ENCODE measurements at places on chromosomes 3 and 15.

DNA sequence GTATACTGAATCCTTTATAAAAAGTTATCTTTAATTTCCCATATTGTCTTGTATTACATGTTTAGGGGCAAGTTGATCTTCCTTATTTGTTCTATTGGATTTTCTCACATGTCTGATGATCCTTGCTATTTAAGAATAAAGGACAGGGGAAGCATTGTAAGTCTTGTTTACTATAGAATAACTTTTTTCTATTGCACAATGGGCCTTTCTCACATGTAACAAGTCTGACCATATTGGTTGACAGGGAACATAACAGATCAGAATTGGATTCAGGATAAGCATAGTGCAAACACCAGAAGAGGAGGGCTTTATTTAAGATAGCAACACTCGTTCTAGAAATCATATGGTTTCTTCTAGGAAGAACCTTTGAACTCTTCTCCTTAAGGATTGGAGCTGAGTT, 257.9 kb upstream of the RBMS3 start:
- no peak overlapping the region for H3K4me3 ChIP-seq
- H3K36me3 ChIP-seq: no peaks in the 10 kb centered on the region
- H3K27me3 ChIP-seq: no peaks in the 10 kb centered on the region
- no peaks in the 10 kb centered on the region for H3K4me1 ChIP-seq

GRCh38 chr3:114967168-114967567, 179.9 kb downstream of the ZBTB20 start:
- no peak overlapping the region for H3K27ac ChIP-seq
- no peaks in the 10 kb centered on the region for H3K4me1 ChIP-seq
- H3K36me3 ChIP-seq: peaks cover 6% of the 10 kb centered on the region
- H3K4me3 ChIP-seq: no peak overlapping the region
- H3K27me3 ChIP-seq: no peaks in the 10 kb centered on the region

GRCh38 chr3:31817411-31817966, 163.6 kb downstream of the OSBPL10 start:
- H3K4me3 ChIP-seq: no peak overlapping the region
- H3K4me1 ChIP-seq: no peaks in the 10 kb centered on the region
- H3K36me3 ChIP-seq: no peaks in the 10 kb centered on the region
- H3K27ac ChIP-seq: no peak overlapping the region
- no peaks in the 10 kb centered on the region for H3K27me3 ChIP-seq

DNA sequence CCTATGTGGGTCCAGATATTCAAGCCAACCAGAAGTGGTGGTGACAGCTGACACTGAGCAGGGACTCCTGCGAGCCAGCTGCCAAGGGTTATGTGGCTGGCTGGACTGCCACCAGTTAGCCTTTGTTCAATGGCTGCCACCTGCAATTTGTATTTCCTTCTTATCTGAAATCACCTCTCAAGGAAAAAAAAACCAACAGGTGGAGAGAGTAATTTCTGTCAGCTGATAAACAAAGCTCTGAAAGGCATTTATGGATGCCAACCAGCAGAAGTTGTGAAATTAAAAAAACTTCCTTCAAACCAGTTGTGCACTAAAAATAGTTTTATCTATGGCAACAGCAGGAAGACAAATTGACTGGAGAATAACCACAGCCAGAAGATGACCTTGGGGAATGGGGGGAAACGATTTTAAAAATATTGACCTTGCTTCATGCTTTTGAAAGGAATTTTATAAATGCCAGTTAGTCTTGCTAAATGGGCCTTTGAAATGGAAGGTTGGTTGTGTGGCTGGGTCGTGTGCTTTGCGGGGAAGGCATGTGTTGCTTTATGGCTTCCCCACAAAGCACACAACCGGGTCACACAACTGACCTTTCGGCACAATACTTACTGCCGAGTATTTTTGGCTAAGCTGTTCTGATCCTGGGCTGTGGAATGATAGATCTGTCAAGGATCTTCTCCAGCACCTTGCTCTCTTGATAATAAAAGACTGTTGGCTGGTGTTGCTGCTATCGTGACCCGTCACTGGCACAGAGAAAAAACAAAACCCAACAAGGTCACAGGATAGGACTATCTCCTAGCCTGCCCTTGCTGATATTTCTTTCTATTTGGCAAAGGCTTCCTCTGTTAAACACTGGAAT, 3.5 kb downstream of the MYZAP start:
- no peaks in the 10 kb centered on the region for H3K27me3 ChIP-seq
- no peak overlapping the region for H3K4me3 ChIP-seq
- H3K4me1 ChIP-seq: peaks cover 21% of the 10 kb centered on the region
- no peaks in the 10 kb centered on the region for H3K36me3 ChIP-seq
- H3K27ac ChIP-seq: peak overlapping the region; percentile 66

DNA sequence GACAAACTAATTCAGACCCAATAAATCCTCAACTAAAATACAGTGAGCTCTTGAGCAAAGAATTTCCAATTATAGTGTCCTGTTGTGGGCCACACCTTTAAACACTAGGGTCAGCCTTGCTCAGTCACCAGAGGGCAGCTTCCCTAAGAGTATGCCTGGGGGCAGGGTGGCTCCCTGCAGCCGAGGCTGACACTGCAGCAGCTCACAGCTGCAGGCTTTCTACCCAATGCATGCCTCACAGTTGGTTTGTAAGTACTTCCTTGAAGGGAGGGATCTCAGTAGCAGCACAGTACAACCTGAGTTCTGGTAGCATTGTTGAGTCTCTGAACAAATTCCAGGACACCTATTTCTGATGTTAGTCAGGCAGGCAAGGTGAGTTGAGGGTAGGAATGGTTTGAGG, 335.6 kb downstream of the TUSC7 start:
- no peaks in the 10 kb centered on the region for H3K27me3 ChIP-seq
- H3K36me3 ChIP-seq: no peaks in the 10 kb centered on the region
- no peak overlapping the region for H3K27ac ChIP-seq

DNA sequence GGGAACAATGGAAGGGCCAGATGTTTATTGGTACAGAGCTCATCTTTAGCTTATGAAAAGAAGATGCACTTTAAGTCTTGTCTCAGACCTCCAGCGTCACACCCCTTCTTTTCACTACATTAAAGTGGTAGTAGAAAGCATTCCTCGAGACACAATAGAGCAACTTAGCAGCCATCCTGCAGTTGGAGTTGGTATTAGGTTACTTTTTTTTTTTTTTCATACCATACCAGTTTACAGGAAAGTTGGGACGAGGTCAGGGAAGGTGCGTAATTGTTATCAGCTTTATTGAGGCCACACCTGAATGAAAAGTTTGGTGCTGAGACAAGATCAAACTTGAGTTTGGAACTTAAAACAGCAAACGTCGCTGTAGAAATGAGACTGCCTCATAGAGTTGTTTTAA, 203.8 kb downstream of the SOX2 start:
- no peak overlapping the region for H3K27ac ChIP-seq
- H3K27me3 ChIP-seq: no peaks in the 10 kb centered on the region
- no peaks in the 10 kb centered on the region for H3K4me1 ChIP-seq
- H3K4me3 ChIP-seq: no peak overlapping the region
- DNase-seq: no peak
- no peaks in the 10 kb centered on the region for H3K36me3 ChIP-seq

- H3K4me3 ChIP-seq: no peak overlapping the region
- DNase-seq: no peak
- H3K36me3 ChIP-seq: no peaks in the 10 kb centered on the region
- no peak overlapping the region for H3K27ac ChIP-seq
Measured at GRCh38 chr3:11157421-11157820, 3.1 kb downstream of the HRH1 start.

- peaks cover 24% of the 10 kb centered on the region for H3K4me1 ChIP-seq
- H3K36me3 ChIP-seq: no peaks in the 10 kb centered on the region
- peak overlapping the region; percentile 14 for H3K4me3 ChIP-seq
- H3K27ac ChIP-seq: no peak overlapping the region
Measured at GRCh38 chr3:147410526-147411237, 1.5 kb downstream of the ZIC1 start.

GRCh38 chr3:9600597-9600996, 47.0 kb upstream of the LHFPL4 start:
- no peaks in the 10 kb centered on the region for H3K36me3 ChIP-seq
- no peak overlapping the region for H3K27ac ChIP-seq
- H3K27me3 ChIP-seq: no peaks in the 10 kb centered on the region
- peak; percentile 83 for DNase-seq
- peak overlapping the region; percentile 26 for H3K4me3 ChIP-seq

DNA sequence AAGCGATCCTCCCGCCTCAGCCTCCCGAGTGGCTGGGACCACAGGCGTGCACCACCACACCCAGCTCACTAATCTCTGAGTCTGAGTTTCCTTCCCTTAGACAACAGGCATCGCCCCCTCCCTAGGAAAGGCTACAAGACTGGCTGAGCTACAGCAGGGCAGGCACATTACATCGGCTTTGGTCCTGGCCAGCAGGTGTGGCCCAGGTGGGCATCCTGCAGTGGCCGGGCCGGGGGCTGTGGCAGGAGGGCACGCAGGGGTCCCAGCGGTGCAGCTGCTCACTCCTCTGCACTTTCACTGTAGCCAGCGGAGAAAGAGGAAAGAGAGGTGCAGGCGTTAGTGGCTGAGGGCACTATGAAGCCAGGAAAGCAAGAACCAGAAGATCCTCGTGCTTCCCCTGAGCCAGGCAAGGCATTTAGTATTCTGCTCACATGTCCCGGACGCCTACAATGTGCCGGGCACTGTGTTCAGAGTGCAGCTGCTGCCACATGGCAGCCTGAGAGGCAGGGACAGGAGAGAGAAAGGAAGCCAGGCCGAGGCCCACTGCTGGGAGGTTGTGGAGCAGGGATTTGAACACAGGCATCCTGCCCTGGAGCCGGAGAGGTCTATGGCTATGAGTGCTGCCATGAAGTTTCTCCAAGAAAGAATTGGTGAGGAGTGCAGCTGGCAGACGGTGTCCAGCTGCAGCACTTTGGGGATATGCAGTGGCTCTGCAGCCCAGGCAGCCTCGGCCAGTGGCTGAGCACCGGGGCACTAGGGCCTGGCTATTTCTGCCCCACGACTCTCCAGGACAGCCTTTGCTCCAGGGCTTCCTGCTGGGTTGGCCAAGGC, 22.3 kb downstream of the GRIP2 start:
- no peaks in the 10 kb centered on the region for H3K36me3 ChIP-seq
- H3K4me1 ChIP-seq: no peaks in the 10 kb centered on the region
- no peak for DNase-seq
- H3K27me3 ChIP-seq: peaks cover 7% of the 10 kb centered on the region
- H3K27ac ChIP-seq: no peak overlapping the region

GRCh38 chr3:140010391-140010790, 75.4 kb downstream of the CLSTN2 start:
- H3K4me3 ChIP-seq: no peak overlapping the region
- no peak for DNase-seq
- H3K27me3 ChIP-seq: no peaks in the 10 kb centered on the region
- no peaks in the 10 kb centered on the region for H3K36me3 ChIP-seq
- H3K27ac ChIP-seq: no peak overlapping the region
- no peaks in the 10 kb centered on the region for H3K4me1 ChIP-seq

DNA sequence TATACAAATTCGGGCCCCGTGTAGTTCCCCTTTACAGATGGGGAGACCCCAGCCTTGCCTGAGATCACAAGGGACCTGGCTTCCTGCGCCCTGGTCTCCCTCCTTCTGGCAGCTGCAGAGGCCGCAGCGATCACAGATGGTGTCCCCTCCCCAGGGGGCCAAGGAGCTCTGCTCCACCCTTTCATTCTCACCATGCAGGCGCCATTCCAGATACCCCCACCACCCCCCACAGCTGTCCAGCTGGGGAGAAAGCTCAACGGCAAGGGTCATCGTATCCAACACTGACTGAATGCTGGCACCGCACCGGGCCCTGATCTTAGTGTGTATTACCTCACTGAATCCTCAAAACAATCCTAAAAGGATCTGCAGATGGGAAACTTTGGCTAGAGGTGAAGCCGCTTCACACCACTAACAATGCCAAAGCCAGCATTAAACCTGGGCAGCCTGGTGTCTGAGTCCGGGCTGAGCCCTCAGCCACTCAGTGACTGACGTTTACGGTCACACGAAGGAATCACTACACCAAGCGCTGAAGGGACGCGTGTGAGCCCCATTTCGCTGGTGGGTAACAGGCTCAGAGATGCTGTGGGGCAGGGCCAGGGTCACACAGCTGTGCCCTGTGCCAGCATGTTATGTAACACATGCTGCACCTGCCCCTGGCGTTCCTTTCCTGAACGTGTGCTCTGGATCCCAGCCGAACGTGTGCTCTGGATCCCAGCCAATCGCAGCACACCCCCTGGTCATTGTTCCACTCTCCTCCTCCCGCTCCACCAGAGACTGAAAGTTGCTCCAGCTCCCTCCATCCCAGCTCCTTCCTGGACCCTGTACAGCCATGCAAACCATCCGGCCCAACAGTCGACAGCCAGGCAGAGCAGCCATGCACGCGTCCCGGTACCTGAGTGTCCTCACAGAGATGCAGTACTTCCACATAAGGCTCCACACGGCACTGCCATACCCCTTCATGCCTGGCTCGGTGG, 51.8 kb downstream of the IQSEC1 start:
- H3K27ac ChIP-seq: peak overlapping the region; percentile 11
- no peaks in the 10 kb centered on the region for H3K36me3 ChIP-seq
- DNase-seq: no peak
- no peak overlapping the region for H3K4me3 ChIP-seq
- no peaks in the 10 kb centered on the region for H3K27me3 ChIP-seq
